Smooth muscle cell of the pulmonary artery (primary cell): ENCODE measurements at places on chromosomes 6 and 20. TPM values are rescaled to one million over a fixed set of nuclear protein-coding genes. Genes with fewer than 3 reads are reported as not detected.

PEX7 gene
- 13.1 and 13.3 TPM in 2 replicates for total RNA-seq

SLA2 gene
- 0.03 TPM in 1 of 2 replicates, not detected in the other for total RNA-seq

CD24 gene
- 0.85 and 3.3 TPM in 2 replicates for total RNA-seq

MUCL3 gene
- not detected in 2 replicates for total RNA-seq

EHMT2 gene
- 57.3 and 69.7 TPM in 2 replicates for total RNA-seq

EEF1A1 gene
- total RNA-seq, result 21,283 and 23,677 TPM in 2 replicates

BPIFB1 gene
- 0.07 TPM in 1 of 2 replicates, not detected in the other for total RNA-seq

TPD52L1 gene
- 29.0 and 32.4 TPM in 2 replicates for total RNA-seq

RAET1L gene
- not detected in 2 replicates for total RNA-seq

DNPH1 gene
- 29.1 and 40.7 TPM in 2 replicates for total RNA-seq

RARS2 gene
- 34.3 and 42.2 TPM in 2 replicates for total RNA-seq

PKHD1 gene
- not detected in 2 replicates for total RNA-seq

NEDD9 gene
- 8.7 and 20.9 TPM in 2 replicates for total RNA-seq

TINAG gene
- total RNA-seq, result not detected in 2 replicates

EFHC1 gene
- total RNA-seq, result 24.5 and 27.8 TPM in 2 replicates

TMEM170B gene
- 1.8 and 2.2 TPM in 2 replicates for total RNA-seq

SYTL3 gene
- 1.8 and 2.0 TPM in 2 replicates for total RNA-seq

CALHM4 gene
- total RNA-seq, result 0.20 TPM in 1 of 2 replicates, not detected in the other

HEY2 gene
- total RNA-seq, result 0.63 and 0.78 TPM in 2 replicates

ELOVL2 gene
- 0.46 and 0.85 TPM in 2 replicates for total RNA-seq

UNC5CL gene
- total RNA-seq, result under 0.01 and 0.07 TPM in 2 replicates

KCNQ5 gene
- 7.8 and 16.4 TPM in 2 replicates for total RNA-seq

CDSN gene
- total RNA-seq, result not detected in 2 replicates

LHFPL5 gene
- not detected in 2 replicates for total RNA-seq

CD2AP gene
- total RNA-seq, result 18.5 and 22.1 TPM in 2 replicates

MYLIP gene
- total RNA-seq, result 29.9 and 33.2 TPM in 2 replicates
